ENCODE measurements at places on chromosomes 2 and 18.

DNA sequence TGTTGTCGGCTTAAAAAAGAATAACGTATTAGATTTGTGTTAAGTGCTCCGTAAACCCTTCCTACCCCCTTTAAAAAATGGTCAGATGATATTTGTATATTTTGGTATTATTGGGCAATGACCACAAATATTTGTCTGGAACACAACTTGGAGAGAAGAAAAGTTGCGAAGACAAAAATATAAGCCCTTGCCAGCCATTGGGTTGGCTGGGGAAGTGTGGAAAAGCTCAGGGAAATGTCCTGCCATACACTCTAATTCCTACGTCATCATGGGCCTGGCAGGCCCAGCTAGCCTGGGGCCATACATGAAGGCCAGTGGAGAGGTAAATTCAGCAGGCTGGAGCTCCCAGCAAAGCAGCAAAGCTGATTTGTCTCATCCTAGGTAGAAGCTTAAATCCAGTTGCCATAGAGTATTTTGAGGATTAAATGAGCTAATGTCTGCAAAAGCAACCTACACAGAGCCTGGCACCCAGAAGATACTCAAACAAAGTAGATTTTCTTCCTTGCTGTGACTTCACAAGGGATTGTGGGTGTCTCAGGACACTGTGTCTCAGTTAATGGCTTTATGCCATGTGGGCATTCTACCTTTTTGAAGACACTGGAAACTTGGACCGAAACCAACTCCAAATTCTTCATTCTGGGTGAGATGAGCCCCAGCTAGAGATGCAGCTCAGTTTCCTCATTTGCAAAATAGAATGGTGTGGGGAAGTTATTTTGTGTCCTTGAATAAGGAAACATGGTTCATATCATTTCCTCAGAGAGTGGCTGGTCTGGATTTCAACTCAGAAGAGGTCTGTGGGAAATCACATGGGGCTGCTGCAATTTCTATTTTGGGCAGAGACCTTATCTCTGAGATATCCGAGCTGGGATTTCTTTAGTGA, 87.9 kb upstream of the MAP4K3 start:
- peak; percentile 18 for DNase-seq

GRCh38 chr18:489244-490023, 11.1 kb downstream of the COLEC12 start:
- peak; percentile 87 for DNase-seq

GRCh38 chr2:241616168-241617125, 20.5 kb downstream of the THAP4 start:
- no peak for DNase-seq

GRCh38 chr2:108933691-108934117, 55.3 kb downstream of the EDAR start:
- no peak for DNase-seq

GRCh38 chr2:102401865-102402264, 21.1 kb upstream of the IL18RAP start:
- DNase-seq, result no peak

DNA sequence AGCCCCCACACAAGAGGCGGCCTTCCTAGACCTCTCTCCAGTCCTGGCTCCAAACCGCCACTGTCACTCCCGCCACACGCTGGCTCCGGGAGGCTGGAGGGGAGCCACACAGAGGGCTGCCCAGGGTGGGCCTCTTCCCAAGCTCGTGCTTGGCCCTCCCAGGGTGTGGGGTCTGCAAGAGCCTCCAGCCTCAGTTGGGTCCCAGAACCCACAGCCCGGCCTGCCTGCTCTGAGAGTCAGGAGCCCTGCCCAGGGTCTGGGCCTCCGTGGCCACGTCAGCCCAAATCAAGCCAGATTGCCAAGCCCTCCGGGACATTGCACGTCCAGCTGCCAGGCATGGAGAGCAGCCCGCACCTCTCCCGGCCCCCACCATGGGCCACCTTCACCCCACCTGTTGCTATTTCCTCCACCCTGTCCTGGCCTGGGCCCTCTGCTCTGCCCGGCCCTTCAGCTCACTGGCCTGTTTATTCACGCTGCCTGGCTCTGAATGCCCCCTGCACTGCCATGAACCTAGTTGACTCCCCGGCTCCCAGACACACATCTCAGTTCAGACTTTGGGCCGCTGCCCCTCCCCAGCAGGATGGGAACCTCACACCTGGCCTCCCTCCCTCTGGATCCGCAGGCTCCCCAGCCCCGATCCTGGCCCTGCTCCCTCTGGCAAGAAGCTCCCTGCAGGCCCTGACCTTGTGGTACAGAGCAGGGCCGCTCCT, 61.0 kb downstream of the BIN1 start:
- DNase-seq, result no peak

DNA sequence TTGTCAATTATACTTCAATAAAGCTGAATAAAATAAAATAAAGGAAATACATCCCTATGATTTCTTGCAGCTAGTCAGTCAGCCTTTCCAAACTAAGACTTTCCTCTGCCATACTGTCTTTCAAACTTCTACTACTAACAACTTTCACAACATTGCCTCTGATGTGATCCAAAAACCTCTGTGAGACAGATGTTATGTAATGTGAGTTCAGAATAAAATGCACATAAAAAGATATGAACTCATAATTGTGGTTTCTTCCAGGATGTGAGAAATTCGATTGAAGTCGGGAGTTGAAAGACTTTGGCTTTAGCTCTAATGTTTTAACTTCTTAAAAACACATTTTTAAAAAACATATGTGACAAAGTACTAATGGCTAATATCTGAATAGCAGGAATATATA, 98.7 kb downstream of the PIGN start:
- DNase-seq, result no peak

GRCh38 chr18:11669271-11669947, 19.7 kb upstream of the GNAL start:
- no peak for DNase-seq
